ENCODE measurements at places on chromosomes 1 and 21.

GRCh38 chr1:230144010-230144614 lies 77.1 kb downstream of the GALNT2 start:
- DNase-seq: no peak

DNA sequence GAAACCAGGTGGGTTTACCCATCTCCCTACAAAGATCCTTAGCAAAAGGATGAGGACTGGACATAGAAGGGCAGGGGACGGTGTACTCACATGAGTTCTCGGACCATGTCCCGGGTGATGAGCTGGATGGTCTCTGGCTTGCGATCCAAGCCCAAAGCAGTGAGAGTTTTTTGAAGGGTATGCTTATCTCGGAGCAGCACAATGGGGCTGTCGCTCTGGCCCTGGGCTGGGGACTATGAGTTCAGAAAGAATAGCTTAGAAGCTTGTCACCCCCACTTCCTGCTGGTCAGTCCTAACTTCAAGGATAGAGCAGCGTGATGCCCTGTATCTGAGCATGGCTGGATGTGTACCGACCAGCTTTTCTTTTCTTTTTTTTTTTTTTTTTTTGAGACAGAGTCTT lies 9.6 kb downstream of the CFAP45 start:
- DNase-seq: no peak

GRCh38 chr1:28070725-28071593 lies 17.5 kb downstream of the EYA3 start:
- DNase-seq: no peak

DNA sequence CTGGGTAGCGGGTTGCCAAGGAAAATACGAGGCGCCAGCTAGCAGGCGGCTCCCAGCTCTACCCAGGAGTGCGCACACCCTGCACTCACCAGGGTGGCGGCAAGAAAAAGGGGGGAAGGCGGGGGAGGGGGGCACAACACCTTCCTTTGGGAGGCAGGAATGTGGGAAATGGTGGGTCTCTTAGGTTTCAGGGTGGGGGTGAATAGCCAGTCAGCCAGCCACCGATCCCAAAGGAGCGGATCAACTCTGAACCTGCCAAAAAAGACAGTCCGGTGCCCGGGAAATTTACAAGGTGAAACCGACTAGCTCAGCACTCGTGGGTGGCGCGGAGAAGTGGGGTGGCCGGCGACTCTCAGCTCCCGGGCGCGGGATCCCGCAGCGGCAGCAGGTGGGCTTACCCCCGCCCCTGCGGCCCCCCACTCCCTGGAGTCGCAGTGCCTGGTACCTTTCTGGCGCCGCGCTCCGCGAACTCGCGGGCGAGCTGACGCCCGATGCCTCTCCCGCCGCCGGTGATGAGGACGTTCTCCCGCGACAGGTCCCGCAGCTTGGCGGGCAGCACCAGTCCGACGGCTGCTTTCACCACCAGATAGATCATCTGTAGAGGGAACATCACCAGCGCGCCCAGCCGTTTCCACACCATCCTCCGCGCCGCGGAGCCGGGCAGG lies 1.2 kb downstream of the DHRS3 start:
- DNase-seq: peak; percentile 41
